ENCODE measurements at places on chromosomes 12 and 14. TPM values are rescaled to one million over a fixed set of nuclear protein-coding genes. Genes with fewer than 3 reads are reported as not detected.

RERG gene
- total RNA-seq = not detected

PMEL gene
- 0.60 TPM for total RNA-seq

INSM2 gene
- not detected for total RNA-seq

ZNF385A gene
- 1.8 TPM for total RNA-seq

CMA1 gene
- not detected for total RNA-seq

SNAPC1 gene
- 18.5 TPM for total RNA-seq

RNF212B gene
- not detected for total RNA-seq

NRXN3 gene
- not detected for total RNA-seq

GALNT16 gene
- total RNA-seq = not detected

KRT8 gene
- 9.4 TPM for total RNA-seq

NXPH4 gene
- total RNA-seq = under 0.01 TPM

TPH2 gene
- total RNA-seq = not detected

GAPDH gene
- total RNA-seq = 3,384 TPM

All from dermis lymphatic vessel endothelial cell (primary cell).